ENCODE measurements at places on chromosomes 13 and 19.

- DNase-seq: no peak
Observed at GRCh38 chr13:113819341-113819730, 44.5 kb downstream of the GAS6 start.

DNA sequence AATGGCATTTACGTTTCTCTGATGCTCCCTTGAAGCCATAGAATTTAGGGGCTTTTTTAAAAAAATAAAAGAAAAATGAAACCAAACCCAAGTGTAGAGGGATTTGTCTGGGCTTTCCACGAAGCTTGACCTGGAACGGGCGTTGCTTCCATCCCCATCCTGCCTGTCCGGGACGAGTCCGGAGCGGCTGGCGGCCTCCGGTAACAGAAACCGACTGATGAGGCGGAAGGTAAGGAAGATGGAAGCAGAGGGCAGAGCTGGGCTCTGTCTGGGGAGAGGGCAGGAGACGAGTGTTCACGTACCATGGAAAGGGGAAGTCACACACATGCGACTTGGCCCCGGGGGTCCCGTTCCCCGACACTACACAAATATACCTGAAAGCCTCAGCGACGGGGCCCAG is 34.3 kb downstream of the BTBD2 start:
- DNase-seq: no peak

DNA sequence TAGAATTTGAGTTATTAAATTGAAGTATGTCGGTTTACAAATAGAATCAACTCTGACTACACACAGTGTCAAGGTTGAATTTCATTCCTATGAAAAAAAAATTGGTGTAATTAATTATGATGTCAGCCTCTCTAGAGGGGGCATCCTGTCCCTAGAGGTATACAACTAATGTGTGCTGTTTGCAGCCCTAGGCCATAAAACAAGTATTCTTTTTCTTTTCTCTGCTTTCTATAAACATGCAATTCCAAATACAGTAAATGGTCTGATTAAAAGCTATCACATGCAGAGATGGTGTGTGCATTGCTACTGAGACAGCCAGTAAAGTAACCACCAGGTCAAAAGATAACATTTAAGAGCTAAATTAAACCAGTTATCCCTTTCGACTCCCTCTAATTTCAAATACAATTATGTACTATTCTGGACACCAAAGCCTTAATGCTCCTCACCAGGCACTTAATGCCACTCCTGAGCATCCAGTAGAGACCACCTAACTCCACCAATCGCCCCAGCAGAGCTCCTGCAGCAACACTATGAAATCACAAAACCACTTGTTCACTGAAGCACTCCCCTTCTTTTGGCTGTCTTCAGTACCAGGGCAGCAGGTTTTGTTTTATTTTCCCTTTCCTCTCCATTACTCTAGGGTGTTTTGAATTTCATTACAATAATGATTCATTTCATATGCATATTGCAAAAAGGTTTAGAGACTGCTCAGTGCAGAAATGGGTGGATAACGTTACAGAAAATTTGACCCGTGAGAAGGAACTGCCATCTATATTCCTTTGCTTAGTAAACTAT is 426.9 kb downstream of the PCDH9 start:
- no peak for DNase-seq

- no peak for DNase-seq
Observed at GRCh38 chr13:42544246-42544926, 29.6 kb upstream of the TNFSF11 start.

DNA sequence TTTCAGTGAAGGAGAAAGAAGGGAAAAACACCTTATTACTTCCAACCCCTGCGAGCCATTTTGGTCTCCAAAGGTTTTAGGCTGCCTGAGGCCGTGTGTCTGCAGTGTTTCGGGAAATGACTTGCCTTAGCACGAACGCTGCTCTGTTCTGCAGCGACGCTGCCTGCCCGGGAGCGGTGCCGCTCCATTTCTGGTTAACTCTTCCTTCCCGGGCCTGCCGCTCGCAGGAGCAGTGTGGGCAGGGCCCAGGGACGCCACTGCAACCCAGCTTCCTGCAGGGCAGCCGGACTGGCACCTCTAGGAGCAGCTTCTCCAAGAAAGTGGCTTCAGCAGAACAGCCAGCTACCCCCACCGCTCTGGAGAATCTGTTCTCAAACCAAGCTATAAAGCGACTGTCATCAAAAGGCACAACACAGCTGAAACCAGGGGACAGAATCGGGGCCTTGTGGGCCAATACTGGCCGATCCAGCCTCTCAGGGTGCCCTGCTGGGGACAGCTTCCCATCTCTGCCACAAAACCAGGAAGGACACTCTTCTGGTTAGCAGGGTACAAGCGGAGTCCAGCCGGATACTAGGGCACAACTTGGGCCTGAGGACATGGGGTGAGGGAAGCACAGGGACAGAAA is 72.2 kb downstream of the KCTD15 start:
- DNase-seq: no peak

GRCh38 chr13:112256716-112257494 is 119.2 kb upstream of the SPACA7 start:
- no peak for DNase-seq

DNA sequence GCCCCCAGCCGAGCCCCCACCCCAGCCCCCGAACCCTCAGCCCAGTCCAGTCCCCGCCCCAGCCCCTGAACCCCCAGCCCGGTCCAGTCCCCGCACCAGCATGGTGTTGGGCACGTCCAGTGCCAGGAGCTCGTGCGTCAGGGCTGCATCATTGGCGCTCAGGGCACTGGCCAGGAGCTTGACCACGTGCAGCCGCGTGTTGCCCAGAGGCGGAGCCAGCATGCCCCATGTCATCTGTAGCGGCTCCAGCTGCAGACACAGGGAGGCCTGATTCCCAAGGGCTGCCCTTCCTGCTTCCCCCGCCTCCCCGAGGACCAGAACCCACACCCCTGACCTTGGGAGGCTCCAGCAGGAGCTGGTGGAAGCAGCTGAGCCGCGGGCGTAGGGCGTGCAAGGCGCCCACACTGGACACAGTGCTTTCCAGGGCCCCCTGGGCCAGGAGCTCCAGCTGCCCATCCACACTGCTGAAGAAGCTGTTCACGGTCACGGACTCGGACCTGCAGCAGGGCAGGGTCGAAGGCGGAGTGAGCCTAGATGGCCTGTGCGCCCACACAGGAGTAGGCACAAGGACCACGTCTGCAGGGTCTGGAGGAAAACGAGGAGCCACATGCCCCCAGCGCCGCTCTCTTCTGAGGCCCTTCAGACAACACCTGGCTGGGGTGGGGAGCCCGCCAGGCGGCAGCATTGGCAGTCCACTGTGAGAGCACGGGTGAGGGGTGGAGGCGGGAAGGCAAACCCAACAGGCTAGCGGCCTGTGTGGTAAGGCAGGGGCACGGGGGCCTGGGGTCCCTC is 12.8 kb upstream of the TMEM86B start:
- no peak for DNase-seq

DNA sequence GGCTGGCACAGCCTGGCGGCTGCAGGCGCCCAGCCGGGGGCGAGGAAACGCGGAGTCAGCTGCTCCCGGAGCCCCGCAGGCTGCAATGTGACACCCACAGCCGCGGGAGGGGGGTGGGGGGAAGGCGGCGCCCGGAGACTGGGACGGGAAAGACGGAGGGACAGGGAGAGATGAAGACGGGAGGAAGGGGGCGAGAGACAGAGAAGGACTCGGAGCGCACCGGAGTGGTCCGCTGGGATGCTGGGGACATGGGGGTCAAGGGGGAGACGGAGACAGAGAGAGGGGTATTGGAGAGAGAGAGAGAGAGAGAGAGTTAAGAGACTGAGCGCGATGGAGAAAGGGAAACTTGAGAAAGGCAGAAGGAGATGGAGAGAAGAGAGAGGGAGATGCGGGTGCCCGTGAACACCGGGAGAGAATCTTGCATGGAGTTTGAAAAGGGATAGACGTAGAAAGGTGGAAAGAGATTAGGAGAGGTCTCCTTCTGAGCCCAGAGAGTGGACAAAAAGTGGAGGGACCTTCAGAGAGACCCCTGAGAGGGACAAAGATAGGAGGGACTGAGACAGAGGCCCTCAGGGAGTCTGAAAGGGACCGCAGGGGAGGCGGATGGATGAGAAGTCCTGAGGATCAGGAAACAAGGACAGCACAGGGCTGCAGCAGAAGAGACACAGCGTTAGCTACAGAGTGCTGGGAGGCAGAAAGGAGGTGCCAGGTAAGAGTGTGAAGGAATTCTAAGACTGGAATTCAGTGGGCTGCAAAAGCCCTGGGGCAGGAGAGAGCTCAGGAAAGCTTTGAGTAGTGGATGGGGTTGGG is 1.0 kb downstream of the SCN1B start:
- DNase-seq: no peak

DNA sequence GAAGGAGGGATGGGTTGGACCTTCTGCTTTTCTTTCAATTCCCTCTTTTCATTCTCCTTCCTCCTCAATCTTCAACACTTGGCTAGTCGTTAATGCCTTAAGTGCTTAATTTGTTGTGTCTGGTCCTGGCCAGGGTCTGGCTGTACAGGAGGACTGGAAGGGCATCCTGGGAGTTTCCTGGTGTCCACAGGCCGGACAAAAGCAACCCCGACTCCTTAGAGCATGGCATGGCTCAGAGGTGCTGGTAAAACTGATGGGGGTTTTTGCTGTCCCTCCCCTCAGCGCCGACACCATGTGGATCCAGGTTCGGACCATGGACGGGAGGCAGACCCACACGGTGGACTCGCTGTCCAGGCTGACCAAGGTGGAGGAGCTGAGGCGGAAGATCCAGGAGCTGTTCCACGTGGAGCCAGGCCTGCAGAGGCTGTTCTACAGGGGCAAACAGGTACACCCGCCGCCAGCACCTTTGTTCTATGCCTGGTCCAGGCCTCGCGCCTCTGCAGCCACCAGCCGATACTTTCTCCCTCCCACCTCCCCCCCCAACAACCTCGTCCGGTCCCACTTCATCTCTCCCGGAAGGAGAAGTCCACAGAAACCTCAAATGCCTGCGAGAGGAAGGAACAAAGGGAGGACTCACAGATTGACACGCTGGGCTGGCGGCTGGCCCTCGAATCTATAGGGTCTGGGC is 1.4 kb downstream of the UHRF1 start:
- no peak for DNase-seq

- DNase-seq: no peak
Observed at GRCh38 chr13:45142440-45143345, 22.4 kb downstream of the GTF2F2 start.

GRCh38 chr19:39370735-39371134 is 20.2 kb downstream of the PAF1 start:
- DNase-seq: no peak

GRCh38 chr13:52004511-52005170 is 6.6 kb downstream of the ATP7B start:
- DNase-seq: no peak

GRCh38 chr19:11587302-11587974 is 9.8 kb upstream of the ZNF627 start:
- peak; percentile 28 for DNase-seq

- DNase-seq: no peak
Observed at GRCh38 chr19:18475004-18475453, 37.1 kb upstream of the ISYNA1 start.

- DNase-seq: no peak
Observed at GRCh38 chr13:27493981-27494380, 43.6 kb upstream of the MTIF3 start.

- DNase-seq: no peak
Observed at GRCh38 chr19:43552616-43553015, 19.6 kb downstream of the ZNF575 start.

DNA sequence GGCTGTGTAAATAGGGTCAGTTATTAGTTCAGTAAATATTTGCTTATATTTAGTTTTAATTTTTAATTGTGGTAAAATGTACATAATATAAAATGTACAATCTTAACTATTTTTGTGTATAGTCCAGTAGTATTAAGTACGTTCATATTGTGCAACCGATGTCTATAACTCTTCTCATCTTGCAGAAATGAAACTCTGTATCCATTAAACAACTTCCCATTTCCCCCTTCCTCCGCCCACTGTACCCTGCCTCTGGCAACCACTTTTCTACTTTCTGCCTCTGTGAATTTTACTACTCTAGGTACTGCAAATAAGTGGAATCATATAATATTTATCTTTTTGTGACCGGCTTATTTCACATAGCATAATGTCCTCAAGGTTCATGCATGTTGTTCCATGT is 24.4 kb downstream of the UBAC2 start:
- DNase-seq: no peak

- DNase-seq: no peak
Observed at GRCh38 chr19:49400029-49400428, 12.0 kb downstream of the KASH5 start.

- no peak for DNase-seq
Observed at GRCh38 chr13:51261610-51262249, 39.5 kb downstream of the FAM124A start.

DNA sequence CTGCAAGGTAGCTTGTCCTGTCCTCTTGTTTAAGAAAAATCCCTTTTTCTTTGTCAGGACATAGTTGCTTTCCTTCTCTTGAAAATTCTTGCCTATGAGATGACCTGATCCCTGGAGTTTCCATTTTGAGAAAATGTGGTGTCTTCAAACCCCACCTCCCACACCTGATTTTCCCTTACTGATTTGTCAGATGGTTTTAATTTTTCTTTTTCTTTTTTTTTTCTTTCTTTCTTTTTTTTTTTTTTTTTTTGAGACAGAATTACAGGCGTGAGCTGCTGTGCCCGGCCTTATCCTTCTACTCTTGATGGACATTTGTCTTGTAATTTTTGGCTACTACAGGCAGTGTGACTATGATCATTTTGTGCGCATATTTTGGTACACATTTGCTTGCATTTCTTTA is 1.2 kb downstream of the ZNF345 start:
- DNase-seq: no peak

DNA sequence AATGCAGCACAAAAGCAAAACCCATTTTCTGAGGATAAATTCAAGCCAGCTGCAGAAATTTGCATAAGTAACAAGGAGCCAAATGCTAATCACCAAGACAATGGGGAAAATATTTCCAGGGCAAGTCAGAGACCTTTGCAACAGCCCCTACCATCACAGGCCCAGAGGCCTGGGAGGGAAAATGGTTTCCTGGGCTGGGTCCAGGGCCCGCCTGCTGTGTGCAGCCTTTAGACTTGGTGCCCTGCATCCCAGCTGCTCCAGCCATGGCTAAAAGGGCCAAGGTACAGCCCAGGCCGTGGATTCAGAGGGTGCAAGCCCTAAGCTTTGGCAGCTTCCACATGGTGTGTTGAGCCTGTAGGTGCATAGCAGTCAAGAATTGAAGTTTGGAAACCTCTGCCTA is 309.5 kb upstream of the SGCG start:
- no peak for DNase-seq

- DNase-seq: no peak
Observed at GRCh38 chr13:99380921-99381645, 73.9 kb upstream of the GPR183 start.

DNA sequence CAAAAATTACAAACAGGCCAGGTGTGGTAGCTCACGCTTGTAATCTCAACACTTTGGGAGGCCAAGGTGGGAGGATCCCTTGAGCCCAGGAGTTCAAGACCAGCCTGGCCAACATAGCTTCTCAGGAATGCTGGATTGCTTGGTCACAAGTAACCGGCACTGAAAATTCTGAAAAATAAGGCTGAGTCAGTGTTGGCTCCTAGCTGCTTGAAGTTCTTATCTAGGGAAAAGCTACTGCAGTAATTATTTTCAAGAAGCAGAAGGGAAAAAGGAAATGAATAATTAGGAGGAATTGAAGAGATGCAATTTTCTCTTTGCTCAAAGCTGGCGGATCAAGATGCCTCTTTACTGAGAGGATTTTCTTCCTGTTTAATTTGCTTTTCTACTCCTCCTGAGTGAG is 75.0 kb upstream of the GTF3A start:
- DNase-seq: no peak

GRCh38 chr19:46493236-46494145 is 2.2 kb downstream of the PNMA8B start:
- DNase-seq: no peak

- DNase-seq: no peak
Observed at GRCh38 chr13:25330541-25330940, 29.1 kb downstream of the NUP58 start.
